Osteoblast (primary cell): ENCODE measurements at places on chromosomes 13 and 19. TPM values are rescaled to one million over a fixed set of nuclear protein-coding genes. Genes with fewer than 3 reads are reported as not detected.

- DNase-seq = no peak
- peak overlapping the region; percentile 94 for H3K27ac ChIP-seq
- peaks cover 47% of the 10 kb centered on the region for H3K4me1 ChIP-seq
- no peak overlapping the region for H3K4me3 ChIP-seq
Observed at GRCh38 chr19:51364200-51365106, 1.7 kb downstream of the ETFB start.

- no peak overlapping the region for H3K4me3 ChIP-seq
- H3K4me1 ChIP-seq = peaks cover 8% of the 10 kb centered on the region
- H3K27ac ChIP-seq = no peak overlapping the region
- H3K36me3 ChIP-seq = no peaks in the 10 kb centered on the region
Observed at GRCh38 chr19:4206818-4207484, 22.4 kb upstream of the EBI3 start.

DNA sequence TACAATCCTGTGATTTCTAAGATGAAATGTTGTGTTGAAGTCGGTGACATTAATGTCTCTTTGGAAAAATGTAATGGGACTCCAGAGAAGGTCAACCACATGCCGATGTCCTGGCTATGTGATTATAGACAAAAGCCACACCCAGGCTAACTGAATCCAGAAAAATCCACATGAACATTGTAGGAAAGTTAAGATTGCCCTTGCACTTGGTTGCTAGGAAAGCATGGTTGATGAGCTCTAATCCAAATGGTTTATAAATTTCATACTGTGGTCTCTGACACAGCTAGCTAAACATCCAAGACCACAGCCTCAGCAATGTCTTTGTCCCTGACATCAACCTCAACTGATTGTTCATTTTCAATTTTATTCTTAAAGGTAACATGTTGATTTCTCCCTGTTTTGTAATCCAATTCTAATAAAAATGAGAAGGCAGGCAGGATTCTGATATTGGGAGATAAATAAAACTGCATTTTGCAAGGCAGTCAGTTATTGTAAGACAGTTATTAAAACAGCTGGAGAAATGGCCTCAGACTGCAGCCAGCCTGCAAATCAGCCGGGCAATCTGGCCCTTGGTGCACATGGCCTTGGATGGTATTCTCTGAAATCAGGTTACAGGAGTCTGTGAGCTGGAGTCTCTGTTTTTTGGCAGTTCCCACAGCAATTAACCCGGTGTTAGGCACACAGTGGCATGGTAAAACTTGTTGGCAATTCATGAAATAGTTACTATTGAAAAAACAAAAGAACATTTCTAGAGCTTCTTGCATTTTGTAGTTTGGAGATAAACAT, 93.9 kb downstream of the STARD13 start:
- H3K36me3 ChIP-seq = no peaks in the 10 kb centered on the region
- no peaks in the 10 kb centered on the region for H3K27me3 ChIP-seq
- H3K4me1 ChIP-seq = peaks cover 83% of the 10 kb centered on the region
- no peak overlapping the region for H3K4me3 ChIP-seq

The NLRP4 gene
- not detected in 2 replicates for total RNA-seq
